ENCODE measurements at places on chromosomes 5 and 9.

DNA sequence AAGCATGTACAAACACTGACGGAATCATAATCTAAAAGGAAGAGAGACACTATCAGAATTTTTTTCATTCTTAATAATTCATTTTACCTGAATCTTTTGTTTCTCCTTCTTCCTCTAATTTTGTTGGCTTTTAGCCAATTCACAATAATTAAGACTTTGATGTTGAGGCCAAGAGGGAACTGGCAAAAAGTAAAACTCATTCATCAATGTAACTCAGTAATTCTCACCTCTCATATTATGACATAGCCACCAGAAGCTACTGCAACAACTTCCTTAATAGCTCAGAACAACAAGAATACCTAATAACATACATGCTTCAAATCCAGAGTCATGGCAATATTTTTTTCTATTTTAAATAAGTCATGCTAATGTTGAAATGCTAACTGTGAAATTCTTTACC is 64.5 kb downstream of the MCTP1 start:
- no peak for DNase-seq

GRCh38 chr5:8291641-8292040 is 422.7 kb downstream of the MTRR start:
- no peak for DNase-seq

DNA sequence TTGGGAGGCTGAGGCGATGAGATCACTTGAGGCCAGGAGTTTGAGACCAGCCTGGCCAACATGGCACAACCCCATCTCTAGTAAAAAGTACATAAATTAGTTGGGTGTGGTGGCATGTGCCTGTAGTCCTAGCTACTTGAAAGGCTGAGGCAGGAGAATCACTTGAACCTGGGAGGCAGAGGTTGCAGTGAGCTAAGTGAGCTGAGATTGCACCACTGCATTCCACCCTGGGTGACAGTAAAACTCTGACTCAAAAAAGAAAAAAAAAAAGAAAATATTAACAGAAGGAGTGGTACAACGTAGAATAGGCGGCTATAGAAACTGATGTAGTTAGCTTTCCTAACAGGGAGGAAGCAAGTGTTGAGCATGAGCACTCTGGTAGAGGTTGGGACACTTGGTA is 59.9 kb downstream of the PBX3 start:
- DNase-seq, result no peak

DNA sequence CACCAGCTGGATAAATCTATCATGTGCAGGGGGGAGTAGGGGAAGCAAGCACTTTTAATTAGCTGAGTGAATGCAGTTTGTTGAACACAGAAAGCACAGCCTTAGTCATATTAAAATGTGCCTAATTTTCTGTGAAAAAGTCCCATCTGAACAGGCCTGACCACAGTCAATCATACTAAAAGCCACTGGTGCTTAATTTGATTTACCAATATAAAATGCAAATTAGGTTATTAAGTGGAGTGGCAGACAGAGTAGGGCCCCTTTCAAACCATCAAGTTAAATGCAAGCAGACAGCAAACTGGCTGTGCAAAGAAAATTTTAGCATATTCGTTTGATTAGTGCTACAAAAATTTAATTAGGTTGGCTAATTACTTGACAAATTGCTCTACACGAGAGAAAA is 176.1 kb downstream of the ISL1 start:
- no peak for DNase-seq

GRCh38 chr9:108956631-108957026 is 22.4 kb downstream of the ABITRAM start:
- DNase-seq, result no peak

DNA sequence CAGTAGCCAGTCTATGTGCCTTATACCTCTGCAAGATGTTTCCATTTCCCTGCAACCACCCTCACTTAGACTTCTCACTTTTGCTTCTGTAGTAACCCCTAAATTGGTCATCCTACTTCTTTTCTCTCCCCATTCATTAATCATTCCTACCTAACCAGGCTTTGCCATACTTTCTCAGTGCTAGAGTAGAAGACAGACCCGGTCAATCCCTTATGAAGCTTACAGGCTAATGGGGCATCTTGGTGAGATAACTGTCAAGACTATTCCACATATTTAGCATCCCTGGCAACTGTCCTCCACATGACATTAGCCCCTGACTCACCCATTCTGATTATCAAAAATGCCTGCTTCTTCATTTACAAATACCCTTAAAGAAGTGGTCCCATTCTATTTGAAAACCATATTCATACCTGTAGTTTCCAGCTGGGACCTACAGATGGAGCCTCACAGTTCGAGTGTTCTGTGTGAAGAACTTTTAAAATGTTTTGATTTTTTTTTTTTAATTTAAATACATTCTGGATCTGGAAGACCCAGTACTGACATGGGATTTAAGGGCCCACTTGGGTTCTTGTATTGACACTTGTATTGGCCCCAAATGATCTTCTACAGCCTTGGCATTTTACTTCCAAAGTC is 21.0 kb downstream of the F2RL2 start:
- DNase-seq, result no peak

- DNase-seq, result no peak
These were observed 9.1 kb downstream of the GFPT2 start for GRCh38 chr5:180343831-180344695.

GRCh38 chr5:158640593-158640980 is 459.1 kb downstream of the EBF1 start:
- no peak for DNase-seq

DNA sequence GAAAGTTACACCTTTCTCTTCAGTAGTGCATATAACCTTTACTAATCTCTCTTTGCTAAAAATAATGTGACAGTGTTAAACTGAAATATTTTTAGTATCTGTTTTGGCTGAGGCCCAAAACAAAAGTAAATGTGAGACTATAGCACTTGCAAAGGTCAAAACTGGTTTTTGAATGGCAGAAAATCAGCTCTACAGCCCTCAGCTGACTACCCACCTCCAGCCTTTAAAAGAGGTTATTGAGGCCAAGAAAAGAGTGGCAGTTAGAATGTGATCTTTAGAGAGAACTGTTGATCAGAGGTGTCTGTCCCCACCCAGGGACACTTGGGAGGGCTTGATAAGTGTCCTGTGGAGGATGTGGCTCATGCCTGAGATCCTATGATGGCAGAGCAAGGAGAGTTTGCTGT is 30.9 kb downstream of the PRKACG start:
- DNase-seq, result no peak

- DNase-seq, result no peak
These were observed 7.1 kb upstream of the PLAC8L1 start for GRCh38 chr5:146112476-146112875.

Data from hypothalamus (tissue), 51 donors.